ENCODE measurements at places on chromosomes 7 and 10.

- DNase-seq: peak; percentile 52
Measured at GRCh38 chr10:127945341-127945758, 38.4 kb downstream of the PTPRE start.

GRCh38 chr10:78255796-78256638, 222.4 kb downstream of the RPS24 start:
- peak; percentile 96 for DNase-seq

DNA sequence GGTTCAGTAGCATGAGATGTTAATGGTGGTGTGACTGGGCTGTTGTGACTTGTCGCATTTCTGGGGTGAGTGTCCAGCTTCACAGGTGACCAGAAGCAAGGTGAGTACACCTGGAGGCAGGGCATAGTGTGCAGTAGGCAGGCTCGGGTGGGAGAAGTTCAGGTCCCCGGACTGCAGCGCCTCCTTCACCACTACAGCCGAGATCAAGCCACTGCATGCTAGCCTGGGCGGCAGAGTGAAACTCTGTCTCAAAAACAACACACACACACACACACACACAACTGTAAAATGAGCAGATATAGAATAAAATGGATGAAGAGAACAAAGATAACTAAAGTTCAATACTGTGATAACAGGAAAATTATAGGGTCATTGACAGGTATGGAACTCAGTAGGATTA, 11.1 kb upstream of the PARD3 start:
- DNase-seq: no peak

GRCh38 chr7:106599343-106599698, 61.6 kb downstream of the CCDC71L start:
- no peak for DNase-seq

DNA sequence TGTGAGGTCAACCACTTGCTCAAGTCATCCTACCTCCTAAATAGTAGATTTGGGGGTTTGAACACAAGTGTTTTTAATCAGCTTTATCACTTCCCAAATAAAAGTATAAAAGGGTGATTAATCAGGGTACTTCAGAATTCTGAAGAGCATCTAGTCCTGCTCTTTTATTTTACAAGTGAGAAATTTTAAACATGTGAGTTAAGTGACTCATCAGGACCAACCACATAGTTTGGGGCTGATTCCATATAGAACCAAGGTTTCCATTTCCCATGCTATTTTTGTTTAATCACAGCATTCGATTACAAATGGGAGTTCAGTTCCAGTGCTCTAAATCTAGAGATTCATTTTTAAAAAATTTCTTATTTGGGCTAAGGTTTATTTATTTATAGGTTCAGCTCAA, 113.4 kb downstream of the GPR158 start:
- DNase-seq: peak; percentile 9

GRCh38 chr10:71520042-71520441, 123.3 kb downstream of the CDH23 start:
- peak; percentile 39 for DNase-seq

- peak; percentile 65 for DNase-seq
Measured at GRCh38 chr10:74766501-74766900, 59.9 kb upstream of the KAT6B start.

- peak; percentile 15 for DNase-seq
Measured at GRCh38 chr7:106657085-106657991, 3.6 kb downstream of the CCDC71L start.

GRCh38 chr10:112232670-112233069, 49.1 kb upstream of the GPAM start:
- no peak for DNase-seq
